GM23338 (cell line): ENCODE measurements at places on chromosomes 4 and X.
A peak's percentile ranks its signal among the peaks of the same experiment; 100 is the strongest.

GRCh38 chr4:115453416-115453815 lies 340.0 kb upstream of the NDST4 start:
- no peak for DNase-seq

DNA sequence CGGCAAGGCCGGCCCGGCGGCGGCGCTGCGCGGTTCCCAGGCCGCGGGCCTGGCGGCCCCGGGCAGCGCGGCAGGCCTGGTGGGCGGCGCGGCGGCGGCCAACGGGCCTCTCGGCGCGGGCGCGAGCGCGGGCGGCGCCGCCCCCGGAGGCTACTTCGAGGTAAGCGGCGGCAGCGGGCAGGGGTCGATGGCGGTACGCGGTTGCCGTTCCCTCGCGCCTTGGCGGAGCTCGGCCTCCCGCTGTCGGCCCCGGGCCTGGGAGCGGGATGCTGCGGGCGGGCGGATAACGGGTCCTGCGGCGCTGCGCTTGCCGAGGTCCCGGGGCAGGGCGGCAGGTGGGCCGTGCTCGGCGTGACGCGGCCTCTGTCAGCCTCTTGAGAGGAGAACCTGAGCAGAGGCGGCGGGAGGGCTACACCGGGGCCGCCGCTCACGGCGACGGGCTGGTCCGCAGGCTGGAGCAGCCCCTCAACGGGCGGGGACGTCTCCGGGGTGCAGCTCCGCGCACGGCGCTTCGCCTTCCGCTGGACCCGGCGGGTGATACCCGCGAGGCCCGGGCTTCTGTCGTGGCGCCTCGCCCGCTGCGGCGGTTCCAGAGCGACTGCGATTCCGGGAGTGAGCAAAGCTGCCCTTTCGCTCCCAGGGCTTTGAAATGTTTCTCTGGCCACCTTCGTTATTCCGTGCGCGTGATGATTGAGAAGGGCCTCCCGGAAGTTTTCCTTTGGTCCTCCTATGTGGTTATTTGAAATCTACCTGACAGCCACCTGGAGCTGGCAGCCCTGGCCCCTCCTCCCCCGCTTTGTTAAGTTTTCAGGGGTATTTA lies 774 bp downstream of the FAM193A start:
- peak; percentile 71 for DNase-seq

GRCh38 chrX:40170830-40171512 lies 73.2 kb upstream of the BCOR start:
- DNase-seq, result peak; percentile 17

DNA sequence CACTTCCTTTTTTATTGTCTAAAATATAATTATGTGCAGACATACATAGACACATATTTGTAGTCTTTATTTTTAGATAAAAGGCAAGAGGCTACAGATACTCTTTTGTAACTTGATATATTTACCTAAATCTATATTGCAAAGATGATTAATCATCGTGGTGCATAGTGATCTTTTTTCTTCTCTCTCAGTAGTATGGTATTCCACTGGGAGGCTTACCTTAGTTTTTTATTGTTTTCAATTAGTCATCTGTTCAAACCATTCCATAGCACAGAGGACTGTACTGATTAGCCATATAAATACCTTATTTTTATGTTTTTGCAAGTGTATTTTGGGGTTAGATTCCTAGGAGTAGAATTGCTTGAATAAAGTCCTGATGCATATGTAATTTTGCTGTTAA lies 619.7 kb downstream of the GRXCR1 start:
- DNase-seq, result no peak

DNA sequence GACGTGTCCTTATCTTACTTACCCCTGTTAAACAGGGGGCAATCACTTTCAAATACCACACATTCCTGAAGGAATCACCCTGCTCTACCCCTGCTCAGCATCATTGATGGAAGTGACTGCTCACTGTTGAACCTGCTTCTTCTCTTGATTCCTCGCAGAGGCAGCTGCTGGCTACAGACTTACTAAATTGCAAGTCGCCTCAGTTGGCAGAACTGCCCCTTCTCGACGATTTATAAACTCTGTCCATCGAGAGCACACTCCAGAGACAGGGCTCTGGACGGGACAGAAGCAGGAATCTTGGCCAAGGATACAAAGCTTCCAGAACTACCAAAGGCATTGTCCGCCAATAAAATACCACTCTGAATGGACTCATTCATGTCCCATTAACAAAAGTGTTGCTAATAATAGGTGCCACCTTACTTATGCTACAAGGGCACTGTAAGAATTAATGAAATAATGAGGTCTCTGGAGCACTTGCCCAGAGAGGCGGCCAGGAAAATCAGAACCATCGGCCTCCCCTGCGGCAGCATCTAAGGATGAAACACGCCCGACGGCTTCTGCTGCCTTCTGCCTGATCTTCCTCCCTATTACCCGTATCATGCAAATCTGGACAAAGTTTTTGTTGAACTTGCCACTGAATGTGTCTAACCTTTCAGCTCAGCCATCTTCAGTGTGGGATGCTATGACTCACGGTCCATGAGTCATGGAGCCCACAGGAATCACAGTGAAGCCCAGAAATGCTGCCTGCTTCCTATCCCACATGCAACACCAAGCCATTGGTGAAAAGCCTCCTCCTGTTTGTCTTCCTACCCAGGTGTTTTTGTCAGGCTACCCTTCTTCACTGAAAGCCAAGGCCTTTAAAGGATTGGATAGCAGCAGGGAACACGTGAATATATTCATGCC lies 164.9 kb downstream of the MAML3 start:
- peak; percentile 67 for DNase-seq

DNA sequence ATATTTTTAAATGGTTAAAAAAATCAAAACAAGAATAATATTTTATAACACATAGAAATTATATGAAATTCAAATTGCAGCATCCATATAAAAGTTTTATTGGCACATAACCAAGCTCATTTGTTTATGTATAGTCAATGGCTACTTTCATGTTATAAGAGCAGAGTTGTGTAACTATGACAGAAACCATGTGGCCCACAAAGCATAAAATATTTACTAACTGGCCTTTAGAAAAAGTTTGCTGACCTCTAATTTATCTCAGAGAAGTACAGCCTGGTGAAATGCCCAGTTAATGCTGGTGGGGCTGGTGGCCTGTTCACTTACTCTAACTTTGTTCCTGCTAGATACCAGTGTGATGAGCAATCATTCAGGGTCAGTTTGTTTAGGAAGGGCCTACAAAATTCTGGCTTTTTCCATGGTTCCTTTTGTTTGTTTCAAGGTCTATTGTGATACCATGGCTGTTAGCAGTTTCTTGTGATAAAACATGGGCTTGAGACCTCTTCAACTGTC lies 104.6 kb downstream of the PPP1R2C start:
- DNase-seq, result no peak

GRCh38 chr4:57073559-57073958 lies 36.6 kb downstream of the IGFBP7 start:
- DNase-seq, result no peak

- peak; percentile 76 for DNase-seq
Measured at GRCh38 chrX:133838761-133839676, 146.4 kb downstream of the GPC3 start.

- no peak for DNase-seq
Measured at GRCh38 chr4:81769244-81769643, 297.5 kb upstream of the RASGEF1B start.

- no peak for DNase-seq
Measured at GRCh38 chr4:31104577-31104976, 384.4 kb downstream of the PCDH7 start.

- DNase-seq, result no peak
Measured at GRCh38 chrX:82721891-82722290, 786.2 kb upstream of the POU3F4 start.

GRCh38 chrX:34810364-34810763 lies 132.2 kb upstream of the FAM47B start:
- DNase-seq, result no peak

DNA sequence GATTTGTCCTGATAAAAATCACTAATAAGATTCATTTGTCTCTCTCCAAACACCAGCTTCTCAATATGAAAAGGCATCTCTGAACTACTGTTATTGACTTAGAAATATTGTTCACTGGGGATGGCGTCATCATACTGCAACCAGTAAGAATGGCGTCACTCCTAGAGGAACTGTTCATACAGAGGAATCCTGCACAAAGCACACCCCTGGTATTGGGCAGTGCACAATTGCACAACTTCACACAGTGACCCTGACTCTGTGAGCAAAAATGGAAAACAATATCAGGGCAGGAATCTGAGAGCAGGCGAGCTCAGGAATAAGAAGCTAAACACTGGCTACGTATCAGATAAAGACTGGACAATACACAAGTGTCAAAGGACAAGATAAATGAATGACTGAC lies 66.7 kb upstream of the PNPLA4 start:
- no peak for DNase-seq

GRCh38 chr4:144501231-144501780 lies 144.7 kb upstream of the HHIP start:
- DNase-seq, result no peak

GRCh38 chrX:71098951-71099506 lies 3.4 kb downstream of the FOXO4 start:
- peak; percentile 62 for DNase-seq

- no peak for DNase-seq
Measured at GRCh38 chrX:118523920-118524319, 28.3 kb downstream of the DOCK11 start.

- no peak for DNase-seq
Measured at GRCh38 chrX:147962476-147962875, 18.7 kb upstream of the FMR1NB start.

- no peak for DNase-seq
Measured at GRCh38 chr4:54746218-54746617, 88.5 kb downstream of the KIT start.

GRCh38 chrX:31333165-31333831 lies 261.5 kb upstream of the FTHL17 start:
- DNase-seq, result no peak

DNA sequence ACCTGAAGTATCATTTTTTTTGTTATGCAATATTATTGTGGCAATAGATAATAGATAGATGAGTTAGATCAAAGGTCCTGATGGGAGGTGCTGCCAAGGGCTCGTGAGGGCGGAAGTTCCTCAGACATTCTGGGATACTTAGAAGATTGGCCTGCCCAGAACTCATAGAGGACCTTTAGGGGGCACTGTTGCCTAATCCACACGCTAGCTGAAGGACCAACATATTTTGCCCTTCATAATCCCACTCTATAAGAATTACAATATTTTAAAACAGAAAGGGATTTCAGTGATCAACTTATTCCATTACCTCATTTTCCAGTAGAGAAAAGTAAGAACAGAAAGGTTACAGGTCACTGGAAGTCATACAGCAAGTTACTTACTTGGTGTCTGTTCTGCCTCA lies 22.9 kb upstream of the COX7B2 start:
- peak; percentile 75 for DNase-seq

DNA sequence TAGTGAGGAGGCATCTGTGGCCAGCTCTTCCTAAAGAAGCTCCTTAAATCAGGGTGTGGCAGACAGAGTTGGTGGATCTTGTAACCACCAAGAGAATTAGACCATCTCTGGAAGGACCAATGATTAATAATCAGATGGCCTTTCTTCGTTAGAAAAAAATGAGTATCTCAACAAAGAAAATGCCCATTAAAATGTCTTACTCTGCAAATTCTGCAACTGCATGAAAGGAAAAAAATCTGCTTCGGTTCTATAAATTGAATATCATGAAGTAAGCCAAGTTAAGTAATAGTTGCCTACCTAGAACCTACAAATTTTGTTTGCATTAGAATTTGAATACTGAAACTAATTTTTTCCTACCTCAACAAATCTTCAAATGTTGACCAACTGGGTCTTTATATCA lies 4.2 kb upstream of the DCLK2 start:
- DNase-seq, result no peak

- no peak for DNase-seq
Measured at GRCh38 chr4:26145212-26145611, 175.6 kb upstream of the RBPJ start.

- no peak for DNase-seq
Measured at GRCh38 chr4:147860960-147861359, 129.1 kb downstream of the ARHGAP10 start.

GRCh38 chr4:137474711-137475301 lies 57.5 kb downstream of the PCDH18 start:
- no peak for DNase-seq

DNA sequence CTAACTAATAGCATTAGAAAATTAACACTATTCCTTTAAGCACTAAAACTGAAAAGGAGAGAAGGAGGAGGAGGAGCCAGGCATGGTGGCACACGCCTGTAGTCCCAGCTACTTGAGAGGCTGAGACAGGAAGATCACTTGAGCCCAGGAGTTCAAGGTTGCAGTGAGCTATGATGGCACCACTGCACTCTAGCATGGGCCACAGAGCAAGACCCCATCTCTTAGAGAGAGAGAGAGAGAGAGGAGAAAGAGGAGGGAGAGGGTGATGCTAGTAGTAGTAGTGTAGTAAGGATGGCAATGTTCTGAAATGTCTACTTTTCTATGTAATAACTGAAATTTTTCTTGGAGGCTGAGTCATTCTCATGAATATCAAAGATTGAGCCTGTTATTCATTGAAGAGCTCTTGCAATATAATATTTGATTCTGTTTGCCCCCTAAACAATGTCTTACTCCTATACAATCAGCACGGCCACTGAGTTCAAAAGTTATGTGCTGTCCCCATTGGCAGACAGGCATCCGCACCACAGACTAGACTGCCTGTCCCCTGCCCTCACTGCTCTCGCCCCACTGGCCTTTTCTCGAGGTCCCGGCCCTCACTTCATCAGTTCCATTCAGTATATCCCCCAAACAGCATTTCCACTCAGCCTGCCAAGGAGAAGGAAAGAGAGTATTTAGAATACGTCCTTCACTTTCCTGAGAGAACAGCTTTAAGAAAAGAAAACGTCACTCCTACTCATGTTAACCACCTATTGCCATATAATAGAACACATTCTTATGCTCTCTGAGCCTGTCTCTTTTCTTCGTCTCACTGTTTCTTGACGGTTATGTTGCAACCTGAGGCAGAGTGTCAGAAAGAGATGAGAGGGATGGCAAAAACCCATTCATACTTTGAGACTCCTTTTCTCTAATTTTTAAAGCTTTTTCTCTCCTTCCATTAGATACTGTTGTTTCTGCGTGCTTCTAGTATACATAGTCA lies 238.1 kb downstream of the PALLD start:
- DNase-seq, result no peak
